ENCODE measurements at places on chromosomes 5 and 9.
A peak's percentile ranks its signal among the peaks of the same experiment; 100 is the strongest.

DNA sequence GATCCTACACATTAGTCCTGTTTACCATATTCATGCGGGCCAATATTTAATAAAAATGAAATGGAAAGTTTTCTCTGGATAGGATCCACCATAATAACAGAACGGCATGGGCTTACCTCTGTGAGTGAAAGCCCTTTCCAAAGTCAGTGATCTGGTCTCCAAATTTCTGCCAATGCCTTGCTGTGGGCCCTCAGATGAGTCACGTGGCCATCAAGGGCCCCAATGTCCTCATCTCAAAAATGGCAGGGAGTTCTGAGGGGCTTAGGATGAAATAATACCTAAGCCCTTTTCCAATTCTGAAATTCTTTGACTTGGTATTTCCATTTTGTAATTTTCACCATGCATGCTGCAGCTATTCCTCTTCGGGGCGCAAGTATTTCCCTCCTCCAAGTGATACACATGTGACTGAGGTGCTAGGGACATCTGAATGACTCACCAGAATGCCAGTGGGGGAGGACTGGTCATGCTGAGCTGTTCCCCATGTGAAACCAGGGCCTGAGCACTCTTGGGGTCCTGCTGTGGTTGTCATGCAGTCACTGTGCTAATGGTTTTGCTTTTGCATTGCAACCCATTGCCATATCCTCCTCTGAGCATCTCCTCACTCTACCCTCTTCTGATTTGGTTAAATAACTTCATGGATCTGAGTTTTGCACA is 35.0 kb downstream of the ITK start:
- no peak for DNase-seq

DNA sequence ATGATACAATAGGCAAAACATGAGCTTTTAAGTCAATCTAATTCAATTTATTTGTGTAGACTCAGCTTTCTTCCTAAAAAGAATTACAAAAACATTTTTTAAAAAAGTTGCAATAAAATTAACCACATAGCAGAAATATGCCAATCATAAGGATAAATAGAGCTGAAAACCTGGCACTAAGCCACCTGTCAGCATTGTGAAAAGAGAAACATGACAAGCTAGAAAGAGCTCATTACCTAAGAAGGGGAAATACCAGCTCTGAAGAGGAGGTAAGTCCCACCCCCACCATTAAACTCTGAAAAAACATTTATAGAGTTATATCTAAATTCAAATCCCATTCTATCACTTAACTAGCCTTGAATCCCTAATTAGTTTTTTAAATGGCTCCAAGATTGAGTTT is 372.9 kb downstream of the OSTF1 start:
- DNase-seq, result no peak

DNA sequence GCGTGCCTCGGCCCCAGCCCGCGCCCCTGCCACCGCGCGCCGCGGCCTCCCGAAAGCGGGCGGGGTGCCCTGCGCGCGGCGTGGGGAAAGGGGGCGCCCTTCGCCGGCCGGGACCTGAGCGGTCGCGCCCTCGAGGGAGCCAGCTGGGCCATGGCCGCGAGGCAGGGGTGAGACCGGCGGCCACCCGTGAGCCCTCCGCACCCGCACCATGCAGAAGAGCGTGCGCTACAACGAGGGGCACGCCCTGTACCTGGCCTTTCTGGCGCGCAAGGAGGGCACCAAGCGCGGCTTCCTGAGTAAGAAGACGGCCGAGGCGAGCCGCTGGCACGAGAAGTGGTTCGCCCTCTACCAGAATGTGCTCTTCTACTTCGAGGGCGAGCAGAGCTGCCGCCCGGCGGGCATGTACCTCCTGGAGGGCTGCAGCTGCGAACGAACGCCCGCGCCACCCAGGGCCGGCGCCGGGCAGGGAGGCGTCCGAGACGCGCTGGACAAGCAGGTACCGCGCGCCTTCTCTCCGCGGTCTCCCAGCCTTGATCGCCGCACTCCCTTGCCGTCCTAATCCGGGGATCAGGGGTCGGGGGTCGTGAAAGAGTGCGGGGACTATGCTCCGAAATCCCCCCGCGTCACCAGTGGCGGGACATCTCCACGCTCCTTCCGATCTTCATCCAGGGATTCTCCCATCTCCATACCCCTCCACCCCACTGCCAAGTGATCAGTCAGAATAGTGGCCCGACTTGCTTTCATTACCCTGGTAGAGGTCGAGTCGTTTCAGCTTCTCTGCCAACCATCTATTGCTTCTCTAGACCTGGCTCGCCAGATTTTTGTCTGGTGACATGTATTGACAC is 590 bp downstream of the RASGRF2 start:
- DNase-seq, result peak; percentile 50

DNA sequence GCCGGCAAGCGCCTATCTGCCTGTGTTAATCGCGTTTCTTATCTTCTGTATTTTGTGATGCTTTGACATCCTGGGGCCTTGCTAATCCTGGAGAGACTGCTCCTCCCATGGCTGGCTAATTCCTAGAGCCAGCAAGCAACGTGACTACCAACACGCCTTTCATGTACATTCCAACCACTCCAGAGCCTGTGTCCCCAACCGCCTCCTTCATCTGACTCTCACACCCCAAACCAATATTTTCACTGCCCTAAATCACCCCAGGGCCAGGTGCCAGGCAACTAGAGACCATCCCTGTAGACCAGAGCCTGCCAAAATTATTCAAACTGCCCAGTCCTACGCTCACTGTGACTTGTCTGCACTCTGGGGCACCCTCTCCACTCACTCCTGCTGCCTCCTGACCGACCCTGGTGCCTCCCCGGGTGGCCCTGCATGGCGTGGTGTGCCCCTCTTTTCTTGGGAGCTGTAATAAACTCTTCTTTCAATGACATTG is 50.5 kb upstream of the COL5A1 start:
- no peak for DNase-seq

- no peak for DNase-seq
Observed at GRCh38 chr9:106403081-106403480, 459.9 kb upstream of the ZNF462 start.

DNA sequence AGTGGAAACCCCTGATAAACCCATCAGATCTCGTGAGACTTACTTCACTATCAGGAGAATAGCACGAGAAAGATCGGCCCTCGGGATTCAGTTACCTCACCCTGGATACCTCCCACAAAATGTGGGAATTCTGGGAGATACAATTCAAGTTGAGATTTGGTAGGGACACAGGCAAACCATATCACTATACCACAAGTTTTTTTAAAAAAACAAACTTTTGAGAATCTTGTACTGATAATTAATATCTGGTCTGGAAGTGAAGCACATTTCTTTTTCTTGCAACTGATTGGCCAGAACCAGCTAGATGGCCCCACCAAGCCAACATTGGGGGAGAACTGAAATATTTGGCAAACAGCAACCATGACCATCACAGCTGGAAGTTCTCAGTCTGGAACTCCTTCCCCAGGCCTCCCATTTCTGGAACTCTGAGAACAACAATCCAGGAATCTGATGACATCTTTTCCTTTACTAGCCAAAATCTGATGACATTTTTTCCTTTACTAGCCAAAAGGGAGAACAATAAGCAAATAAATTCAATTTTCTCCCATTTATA is 51.8 kb upstream of the CDKN2B start:
- no peak for DNase-seq

- no peak for DNase-seq
Observed at GRCh38 chr9:31556667-31557463, 827.6 kb upstream of the ACO1 start.

DNA sequence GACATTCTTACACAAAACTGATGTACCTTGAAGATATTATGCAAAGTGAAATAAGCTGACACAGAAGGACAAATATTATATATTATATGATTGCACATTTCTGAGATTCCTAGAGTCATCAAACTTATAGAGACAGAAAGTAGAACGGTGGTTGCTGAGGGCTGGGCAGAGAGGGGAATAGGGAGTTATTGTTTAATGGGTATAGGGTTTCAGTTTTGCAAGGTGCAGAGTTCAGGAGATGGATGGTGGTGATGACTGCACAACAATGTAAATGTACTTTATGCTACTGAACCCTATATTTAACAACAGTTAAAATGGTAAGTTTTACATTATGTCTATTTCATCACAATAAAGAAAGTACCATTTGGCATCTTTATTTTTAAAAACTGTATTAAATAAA is 315.8 kb upstream of the POU5F2 start:
- DNase-seq, result no peak

GRCh38 chr5:50710838-50711237 is 44.4 kb downstream of the PARP8 start:
- no peak for DNase-seq

GRCh38 chr9:122113574-122113973 is 20.5 kb upstream of the TTLL11 start:
- DNase-seq, result no peak

- no peak for DNase-seq
Observed at GRCh38 chr5:72587661-72588308, 80.6 kb upstream of the ZNF366 start.

- no peak for DNase-seq
Observed at GRCh38 chr9:9100070-9100469, 1300.5 kb upstream of the DMAC1 start.

GRCh38 chr5:160800375-160801275 is 51.4 kb downstream of the ATP10B start:
- no peak for DNase-seq

- no peak for DNase-seq
Observed at GRCh38 chr9:135555203-135555602, 6.4 kb upstream of the PAEP start.

GRCh38 chr5:168073311-168073710 is 218.1 kb upstream of the WWC1 start:
- no peak for DNase-seq

GRCh38 chr5:112703866-112704820 is 33.5 kb upstream of the APC start:
- no peak for DNase-seq

DNA sequence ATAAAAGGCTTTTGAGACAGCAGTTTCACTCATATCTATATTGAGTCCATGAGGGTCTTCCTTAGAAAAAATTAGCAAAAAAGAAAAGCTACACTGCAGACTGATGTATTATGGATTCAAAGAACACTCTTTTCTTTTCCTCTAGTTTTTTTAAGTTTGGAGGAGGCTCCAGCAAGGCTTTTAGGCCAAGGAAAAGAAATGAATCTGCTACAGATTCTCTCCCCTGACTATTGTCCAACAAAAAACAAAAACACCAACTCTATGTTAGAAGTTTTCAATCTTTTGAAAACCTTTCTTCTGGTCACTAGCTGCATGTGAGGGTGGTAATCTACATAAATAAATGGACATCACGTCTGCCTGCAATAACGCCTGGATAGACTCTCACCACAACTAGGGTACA is 310.4 kb downstream of the ARL15 start:
- no peak for DNase-seq

- DNase-seq, result no peak
Observed at GRCh38 chr5:2289380-2289779, 406.7 kb upstream of the IRX4 start.

- DNase-seq, result no peak
Observed at GRCh38 chr9:107239474-107239873, 43.6 kb upstream of the RAD23B start.

DNA sequence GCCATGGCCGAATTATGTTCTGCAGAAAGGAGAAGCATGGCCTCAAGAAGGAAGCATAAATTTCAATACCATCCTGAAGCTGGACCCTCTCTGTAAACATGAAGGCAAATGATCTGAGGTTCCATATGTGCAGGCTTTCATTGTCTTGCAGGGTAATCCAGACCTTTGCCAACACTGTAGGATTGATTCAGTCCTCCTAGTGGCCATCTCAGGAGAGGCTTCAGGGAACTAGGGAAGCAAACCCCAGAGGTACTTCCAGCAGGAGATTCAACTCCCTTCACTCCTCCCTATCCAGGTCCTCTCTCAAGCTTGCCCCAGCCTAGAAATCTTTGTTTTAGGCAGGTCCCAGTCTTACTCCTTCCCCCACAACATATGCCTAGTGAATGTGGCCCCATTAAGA is 99.3 kb upstream of the HCN1 start:
- DNase-seq, result no peak

- no peak for DNase-seq
Observed at GRCh38 chr9:101397746-101398067, 711 bp downstream of the MRPL50 start.

- no peak for DNase-seq
Observed at GRCh38 chr5:167642181-167642580, 649.3 kb upstream of the WWC1 start.

DNA sequence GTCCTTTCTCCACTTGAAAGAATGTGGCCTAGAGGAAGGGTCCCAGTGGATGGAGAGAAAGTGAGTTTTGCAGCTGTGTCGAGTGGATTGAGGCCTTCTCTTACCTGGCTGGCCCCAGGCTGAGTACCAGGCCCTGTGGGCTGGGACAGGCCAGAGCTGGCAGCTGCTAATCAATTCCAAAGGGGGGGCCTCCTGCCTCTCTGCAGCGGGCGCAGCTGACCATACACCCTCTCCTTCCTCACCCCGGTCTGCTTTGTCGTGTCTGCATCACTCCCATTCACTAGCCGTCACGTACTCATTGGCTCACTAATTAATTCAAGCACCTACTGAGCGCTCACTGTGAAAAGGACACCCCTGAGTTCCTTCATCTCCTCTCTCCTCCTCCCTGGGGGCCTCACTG is 58.4 kb upstream of the PITX1 start:
- DNase-seq, result no peak

DNA sequence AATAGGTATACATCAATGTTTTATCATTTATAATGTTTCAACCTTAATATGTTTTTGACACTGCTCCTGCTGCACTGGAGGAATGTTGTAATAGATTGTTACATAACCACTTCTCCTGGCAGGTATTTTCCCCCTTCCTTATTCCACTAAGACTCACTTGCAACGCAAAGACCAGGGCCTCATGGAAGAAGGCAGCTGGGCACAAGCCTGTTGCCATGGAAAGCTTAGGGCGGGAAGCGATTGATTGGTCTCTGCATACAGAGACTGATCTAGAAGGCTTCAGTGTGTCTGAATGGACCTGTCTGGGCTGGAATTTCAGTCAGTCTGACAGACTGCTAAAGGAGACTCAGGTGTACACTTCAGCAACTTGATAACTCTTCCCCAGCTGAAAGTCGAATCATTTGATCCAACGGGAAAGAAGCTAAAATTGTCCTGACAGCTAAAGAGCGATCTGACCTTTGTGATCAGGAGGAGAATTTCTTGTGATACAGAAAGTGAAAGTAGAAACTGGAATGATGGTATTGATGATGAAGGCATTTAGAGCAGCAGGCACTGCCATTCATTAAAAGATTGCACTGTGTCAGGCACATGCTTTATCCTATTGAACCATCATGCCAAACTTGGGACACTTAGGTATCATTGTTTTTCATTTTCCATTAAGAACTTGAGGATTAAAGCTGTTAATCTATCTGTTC is 65.1 kb downstream of the GRIA1 start:
- DNase-seq, result no peak

DNA sequence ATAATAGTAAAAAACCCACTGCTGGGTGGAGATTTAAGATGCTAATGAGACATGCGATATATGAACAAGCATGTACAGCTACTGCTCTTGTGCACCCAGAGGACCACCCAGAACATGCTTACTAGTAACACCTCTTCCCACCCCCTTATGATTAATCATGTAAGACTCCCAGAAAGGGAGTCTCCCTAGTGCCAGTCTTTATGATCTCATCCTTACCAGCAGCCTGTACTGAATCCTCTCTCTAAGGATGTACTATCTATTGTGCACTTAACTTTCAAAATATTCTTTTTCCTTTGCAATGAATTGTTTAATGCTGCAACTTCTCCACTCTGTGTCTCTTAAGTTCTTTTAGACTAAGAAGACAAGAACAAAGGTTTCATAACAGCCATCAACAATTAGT is 9.1 kb upstream of the MAT2B start:
- DNase-seq, result no peak
